ENCODE measurements at places on chromosomes 13 and 19.

DNA sequence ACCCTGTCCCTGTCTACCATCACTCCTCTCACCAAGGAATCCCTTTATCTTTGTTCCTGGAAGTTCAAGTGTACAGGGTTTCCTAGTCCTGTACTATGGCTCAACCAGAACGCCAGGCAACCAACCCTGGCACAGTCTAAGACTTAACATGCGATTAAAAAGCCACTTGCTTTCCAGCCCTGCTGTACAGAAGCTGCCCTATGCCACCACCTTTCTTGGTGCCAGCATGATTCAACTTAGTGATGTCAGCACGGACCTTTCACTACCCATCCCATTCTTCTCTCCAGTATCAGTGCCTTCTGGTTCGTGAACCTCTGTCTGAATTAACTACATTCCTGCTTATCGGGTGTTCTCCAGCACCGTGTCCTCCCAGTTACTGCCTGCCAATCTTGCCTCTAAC lies 151.1 kb downstream of the KLF12 start:
- no peak for DNase-seq

- no peak for DNase-seq
Measured at GRCh38 chr19:35059006-35059798, 17.7 kb downstream of the HPN start.

GRCh38 chr13:37709318-37709717 lies 110.8 kb upstream of the POSTN start:
- DNase-seq = no peak

DNA sequence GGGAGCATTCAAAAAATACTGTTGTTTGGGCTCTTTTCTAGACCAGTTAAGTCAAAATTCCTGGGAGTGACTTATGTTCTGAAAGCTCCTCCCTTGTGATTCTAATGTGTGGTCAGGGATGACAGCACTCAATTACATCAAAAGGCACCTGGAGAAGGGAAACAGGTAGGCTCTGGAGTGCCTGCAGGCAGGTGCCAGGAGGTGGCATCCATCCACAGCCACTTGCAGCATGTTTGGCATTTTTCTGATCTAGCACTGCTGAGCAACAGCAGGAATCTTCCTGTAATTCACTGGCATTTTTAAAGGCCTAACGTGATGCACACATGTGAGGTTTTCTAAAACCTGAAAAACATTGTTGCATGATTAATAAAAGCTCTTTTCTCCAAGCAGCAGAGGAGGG lies 94.6 kb downstream of the CCNA1 start:
- DNase-seq = no peak

GRCh38 chr13:83730674-83731073 lies 151.6 kb downstream of the SLITRK1 start:
- DNase-seq = no peak

All from omental fat pad (tissue), 4 donors.